Mammary epithelial cell (primary cell): ENCODE measurements at places on chromosomes 16 and 17.

GRCh38 chr16:66468321-66468965 lies 41.3 kb downstream of the BEAN1 start:
- DNase-seq: no peak

DNA sequence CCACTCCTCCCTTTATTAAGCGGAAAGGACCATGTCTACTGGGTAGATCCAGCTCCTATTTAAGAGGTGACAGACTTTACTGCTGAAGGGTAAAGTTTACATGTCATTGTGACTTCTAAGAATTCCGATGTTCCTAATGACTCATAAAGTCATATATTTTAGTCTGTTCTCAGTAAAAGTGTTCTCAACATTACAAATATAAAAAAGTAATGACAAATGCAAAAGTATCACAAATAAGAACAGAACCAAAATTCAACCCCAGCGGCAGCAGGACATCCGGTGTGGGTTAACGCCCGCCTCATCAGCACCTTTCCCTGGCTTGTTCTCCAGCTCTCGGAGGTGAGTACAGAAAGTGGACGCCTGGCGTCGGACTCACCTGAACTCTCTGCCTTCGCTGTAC lies 6.8 kb downstream of the AXIN1 start:
- DNase-seq: no peak

DNA sequence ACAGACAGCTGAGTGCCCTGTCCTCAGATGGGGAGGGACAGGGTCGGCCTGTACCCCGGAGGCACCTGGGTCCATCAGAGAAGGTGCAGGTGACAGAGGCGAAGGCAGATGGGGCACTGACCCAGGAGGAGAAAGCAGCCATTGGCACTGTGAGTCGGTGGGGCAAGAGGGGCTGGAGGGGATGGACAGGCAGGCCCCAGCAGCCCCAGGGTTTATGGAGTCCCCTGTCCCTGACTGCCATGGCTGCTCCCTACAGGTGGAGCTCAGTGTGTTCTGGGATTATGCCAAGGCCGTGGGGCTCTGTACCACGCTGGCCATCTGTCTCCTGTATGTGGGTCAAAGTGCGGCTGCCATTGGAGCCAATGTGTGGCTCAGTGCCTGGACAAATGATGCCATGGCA lies 32.1 kb downstream of the ANKRD40 start:
- no peak for DNase-seq

DNA sequence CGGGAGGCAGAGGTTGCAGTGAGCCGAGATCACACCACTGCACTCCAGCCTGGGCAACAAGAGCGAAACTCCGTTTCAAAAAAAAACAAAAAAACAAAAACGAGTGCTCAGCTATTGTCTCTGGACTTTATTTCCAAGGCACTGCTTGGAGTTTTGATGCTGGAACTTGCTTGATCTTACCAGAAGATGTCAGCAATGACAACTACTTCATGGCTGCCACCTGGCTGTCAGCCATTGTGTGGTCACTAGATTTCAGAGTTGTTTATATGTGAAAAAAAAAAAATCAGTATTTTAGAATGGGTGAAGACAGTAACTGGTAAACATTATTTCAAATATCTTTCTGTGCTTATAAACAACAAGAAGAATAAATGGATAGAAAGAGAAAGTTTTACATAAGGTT lies 26.3 kb upstream of the OR4D1 start:
- DNase-seq: peak; percentile 20

GRCh38 chr16:57084257-57084770 lies 8.1 kb upstream of the CPNE2 start:
- peak; percentile 36 for DNase-seq

- DNase-seq: no peak
Measured at GRCh38 chr16:616733-617586, 13.8 kb upstream of the WFIKKN1 start.

DNA sequence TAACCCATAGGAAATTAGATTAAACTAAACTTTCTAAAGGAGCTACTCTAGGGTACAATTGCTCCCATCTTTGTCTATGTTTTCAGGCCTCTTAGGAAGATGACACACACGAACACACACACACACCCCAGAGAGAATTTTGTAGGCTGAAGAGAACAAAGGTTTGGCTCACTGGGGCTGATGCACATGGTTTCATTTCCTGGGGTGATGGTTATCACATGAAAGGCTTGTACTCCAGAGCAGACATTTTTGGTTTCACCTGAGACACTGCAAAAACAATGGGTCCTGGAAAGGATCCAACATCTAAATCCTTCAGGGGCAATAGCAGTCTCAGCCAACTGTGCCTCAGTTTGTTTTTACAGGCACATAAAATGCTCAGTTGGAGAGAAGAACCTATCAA lies 62.8 kb downstream of the GRB7 start:
- DNase-seq: peak; percentile 78

- DNase-seq: no peak
Measured at GRCh38 chr17:73404246-73404645, 92.4 kb upstream of the CDC42EP4 start.

DNA sequence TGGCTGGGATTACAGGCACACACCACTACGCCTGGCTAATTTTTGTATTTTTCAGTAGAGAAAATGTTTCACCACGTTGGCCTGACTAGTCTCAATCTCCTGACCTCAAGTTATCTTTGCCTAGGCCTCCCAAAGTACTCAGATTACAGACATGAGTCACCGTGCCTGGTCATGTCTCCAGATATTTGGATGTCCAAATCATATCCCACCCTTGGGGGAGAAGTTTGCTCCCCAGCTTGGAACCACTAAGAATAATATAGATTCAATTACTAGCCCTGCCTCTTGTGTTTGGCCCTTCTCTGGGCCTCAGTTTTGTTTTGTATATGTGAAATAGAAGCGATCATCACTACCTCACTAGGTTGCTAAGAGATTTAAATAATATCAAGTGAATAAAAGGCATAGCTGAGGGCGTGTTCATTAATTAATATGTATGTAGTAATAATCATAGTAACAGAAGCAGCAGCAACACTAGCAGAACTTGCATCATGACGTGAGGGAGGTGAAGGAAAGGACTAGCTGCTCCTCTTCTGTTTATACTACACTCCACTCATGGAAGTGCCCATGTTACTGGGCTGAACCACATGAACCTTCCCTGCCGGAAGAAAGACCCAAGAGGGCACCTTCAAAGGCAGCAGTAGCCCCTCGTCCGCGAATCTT lies 253.6 kb upstream of the XYLT1 start:
- peak; percentile 6 for DNase-seq

DNA sequence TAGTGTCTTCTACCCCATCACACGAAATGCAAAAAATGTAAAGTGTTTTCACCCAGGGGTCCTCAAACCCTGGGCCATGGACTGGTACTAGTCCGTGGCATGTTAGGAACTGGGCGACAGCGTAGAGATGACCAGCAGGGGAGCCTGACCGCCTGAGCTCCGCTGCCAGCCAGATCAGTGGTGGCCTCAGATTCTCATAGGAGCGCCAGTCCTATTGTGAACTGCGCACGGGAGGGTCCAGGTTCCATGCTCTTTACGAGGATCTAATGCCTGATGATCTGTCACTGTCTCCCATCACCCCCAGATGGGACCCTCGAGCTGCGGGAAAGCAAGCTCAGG lies 4.5 kb downstream of the SCARF1 start:
- no peak for DNase-seq

GRCh38 chr16:83633286-83633685 lies 174.5 kb upstream of the HSBP1 start:
- DNase-seq: no peak

DNA sequence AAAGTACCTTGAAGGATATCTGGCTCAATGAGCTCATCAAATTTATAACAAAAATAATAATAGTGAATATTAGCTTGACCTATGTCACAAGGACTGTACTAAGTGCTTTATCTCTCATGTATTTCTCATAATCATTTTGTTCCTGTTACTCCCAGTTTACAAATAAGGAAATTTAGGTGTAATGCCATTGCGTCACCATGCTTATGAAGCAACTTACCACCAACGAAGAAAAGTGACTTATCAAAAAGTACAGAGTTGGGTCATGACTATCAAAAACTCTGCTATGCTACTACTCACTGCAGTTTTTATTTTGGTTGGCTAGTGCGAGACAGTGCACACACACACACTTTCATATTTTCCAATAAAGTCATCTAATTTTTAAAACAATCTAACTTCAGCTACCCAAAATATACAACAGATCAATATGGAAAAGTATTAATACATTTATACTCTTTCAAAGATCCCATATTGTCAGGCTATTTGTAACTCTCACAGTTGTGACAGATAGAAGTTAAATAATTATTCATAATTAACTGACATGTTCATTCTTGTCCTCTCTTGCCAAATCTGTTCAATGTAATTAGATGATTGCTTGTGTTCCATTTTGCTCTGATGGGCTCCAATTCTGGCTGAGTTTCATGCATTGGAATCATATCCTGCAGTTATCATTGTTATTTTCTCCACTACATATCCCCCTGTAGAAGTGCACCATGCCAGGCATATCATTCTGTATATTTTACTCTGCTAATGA lies 119.4 kb downstream of the KCNJ2 start:
- DNase-seq: peak; percentile 57

- no peak for DNase-seq
Measured at GRCh38 chr17:77462553-77463497, 322.1 kb downstream of the SEC14L1 start.

GRCh38 chr17:19546289-19547065 lies 12.8 kb downstream of the SLC47A1 start:
- DNase-seq: no peak

GRCh38 chr17:83071966-83072562 lies 7.3 kb upstream of the METRNL start:
- DNase-seq: no peak

- no peak for DNase-seq
Measured at GRCh38 chr16:82328881-82329469, 159.0 kb upstream of the MPHOSPH6 start.

GRCh38 chr16:84483882-84484565 lies 20.4 kb downstream of the MEAK7 start:
- no peak for DNase-seq

GRCh38 chr17:63293323-63294075 lies 152.6 kb downstream of the CYB561 start:
- DNase-seq: peak; percentile 57

DNA sequence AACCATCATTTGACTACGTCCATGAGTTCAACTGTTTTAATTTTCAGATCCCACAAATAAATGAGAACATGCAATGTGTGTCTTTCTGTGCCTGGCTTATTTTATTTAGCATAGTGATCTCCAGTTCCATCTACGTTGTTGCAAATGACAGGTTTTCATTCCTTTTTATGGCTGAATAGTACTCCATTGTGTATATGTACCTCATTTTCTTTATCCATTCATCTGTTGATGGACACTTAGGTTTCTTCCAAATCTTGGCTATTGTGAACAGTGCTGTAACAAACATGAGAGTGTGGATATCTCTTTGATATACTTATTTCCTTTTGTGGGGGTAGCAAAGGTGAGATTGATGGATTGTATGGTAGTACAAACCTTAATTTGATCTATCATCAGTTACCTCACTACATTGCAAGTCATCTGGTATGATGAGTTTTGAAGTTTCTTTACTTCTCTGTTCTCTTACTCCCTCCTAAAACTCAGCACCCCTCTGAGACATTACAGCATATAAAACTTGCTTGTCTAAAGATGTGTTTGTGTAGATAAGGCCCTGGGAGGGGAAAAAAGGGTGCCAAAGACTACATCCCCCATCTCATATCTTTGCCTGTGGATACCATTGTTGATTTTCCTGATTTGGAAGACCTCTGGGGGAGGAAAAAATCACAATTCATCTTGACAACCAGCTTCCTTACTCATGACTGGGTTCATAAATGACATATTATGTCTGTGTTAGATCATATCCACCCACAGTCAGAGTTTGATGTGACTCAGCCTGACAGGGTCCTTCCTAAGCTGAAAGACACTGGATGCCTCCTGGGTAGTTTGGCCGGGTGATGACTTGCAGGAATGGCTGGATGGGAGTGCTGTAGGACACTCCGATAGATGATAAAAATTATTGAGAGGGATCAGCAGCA lies 47.6 kb downstream of the ABCA9 start:
- DNase-seq: peak; percentile 31

- DNase-seq: no peak
Measured at GRCh38 chr16:81693041-81693743, 85.9 kb upstream of the PLCG2 start.

DNA sequence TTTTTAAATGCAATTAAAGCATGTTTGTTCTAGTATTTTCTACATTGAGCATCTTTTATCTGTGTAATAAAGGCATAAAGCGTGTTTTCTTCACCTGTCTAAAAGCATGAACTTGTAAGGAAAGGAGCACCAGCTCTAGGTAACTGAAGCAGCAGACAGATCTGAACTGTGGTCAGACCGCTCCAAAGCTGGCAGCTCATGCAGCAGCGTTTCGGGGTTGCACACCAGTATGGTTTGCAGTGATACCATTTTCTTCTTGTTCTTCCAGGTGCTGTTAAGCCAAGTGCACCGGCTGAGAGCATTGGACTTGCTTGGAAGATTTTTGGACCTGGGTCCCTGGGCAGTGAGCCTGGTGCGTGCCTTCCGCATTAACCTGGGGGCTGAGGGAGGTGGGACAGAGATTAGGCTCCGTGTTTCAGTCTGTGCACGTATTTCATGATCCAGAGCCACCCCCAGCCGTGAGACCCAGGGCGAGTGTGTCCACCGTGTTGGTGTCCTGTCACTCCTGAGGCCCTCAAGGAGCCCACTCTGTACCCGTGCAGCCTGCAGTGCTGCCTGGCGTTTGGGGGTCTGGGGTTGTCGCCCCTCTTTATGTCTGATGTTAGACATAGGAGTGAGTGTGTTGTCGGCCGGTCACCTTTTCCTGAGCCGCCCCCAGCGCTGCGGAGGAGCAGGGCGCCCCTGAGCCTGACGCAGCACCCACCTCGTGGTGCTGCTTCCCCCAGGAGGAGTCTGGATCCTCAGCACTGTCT lies 136.3 kb upstream of the CHMP6 start:
- no peak for DNase-seq

- no peak for DNase-seq
Measured at GRCh38 chr17:14749269-14749668, 448.4 kb downstream of the HS3ST3B1 start.

DNA sequence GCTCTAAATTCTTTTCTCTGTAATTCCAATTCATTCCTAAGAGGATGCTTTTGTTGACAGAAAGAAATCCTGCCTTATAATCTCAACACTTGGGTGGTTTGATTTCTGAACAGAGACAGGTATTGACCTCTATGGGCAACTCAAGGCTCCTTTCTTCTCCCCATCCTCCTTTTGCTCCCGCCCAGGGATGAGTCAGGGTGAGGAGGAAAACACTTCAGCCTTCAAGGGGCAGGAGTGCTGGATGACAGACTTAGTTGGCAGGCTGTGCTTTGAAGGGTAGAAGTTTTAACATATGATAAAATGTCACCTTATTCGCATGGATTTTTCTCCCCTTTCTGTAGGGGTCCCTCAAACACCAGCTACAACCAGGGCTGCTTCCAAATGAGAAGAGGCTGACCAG lies 16.7 kb upstream of the TOM1L1 start:
- peak; percentile 38 for DNase-seq
